ENCODE measurements at places on chromosomes 7 and 10. TPM values are rescaled to one million over a fixed set of nuclear protein-coding genes. Genes with fewer than 3 reads are reported as not detected.

The NPY4R gene
- not detected for total RNA-seq

The C7orf33 gene
- total RNA-seq = not detected

The PRTFDC1 gene
- total RNA-seq = not detected

The MKX gene
- total RNA-seq = not detected

The DGKB gene
- total RNA-seq = not detected

The PRR15 gene
- not detected for total RNA-seq

The ARPC1A gene
- total RNA-seq = 47.8 TPM

The UTF1 gene
- not detected for total RNA-seq

The PTN gene
- total RNA-seq = not detected

The TMEM213 gene
- total RNA-seq = not detected

The DRGX gene
- not detected for total RNA-seq

The SLC26A3 gene
- total RNA-seq = not detected

The LARP4B gene
- total RNA-seq = 124 TPM

The PTPN20 gene
- 2.4 TPM for total RNA-seq

The IL15RA gene
- 9.3 TPM for total RNA-seq

The CPEB3 gene
- 5.0 TPM for total RNA-seq

The PILRB gene
- 174 TPM for total RNA-seq

The SERPINE1 gene
- total RNA-seq = not detected

The DENND2A gene
- total RNA-seq = not detected

The WDR91 gene
- total RNA-seq = 47.0 TPM

The FOXP2 gene
- not detected for total RNA-seq

The VPS26A gene
- total RNA-seq = 35.3 TPM
